HT-29 (cell line): ENCODE measurements at places on chromosomes 6 and 20.
A peak's percentile ranks its signal among the peaks of the same experiment; 100 is the strongest.

DNA sequence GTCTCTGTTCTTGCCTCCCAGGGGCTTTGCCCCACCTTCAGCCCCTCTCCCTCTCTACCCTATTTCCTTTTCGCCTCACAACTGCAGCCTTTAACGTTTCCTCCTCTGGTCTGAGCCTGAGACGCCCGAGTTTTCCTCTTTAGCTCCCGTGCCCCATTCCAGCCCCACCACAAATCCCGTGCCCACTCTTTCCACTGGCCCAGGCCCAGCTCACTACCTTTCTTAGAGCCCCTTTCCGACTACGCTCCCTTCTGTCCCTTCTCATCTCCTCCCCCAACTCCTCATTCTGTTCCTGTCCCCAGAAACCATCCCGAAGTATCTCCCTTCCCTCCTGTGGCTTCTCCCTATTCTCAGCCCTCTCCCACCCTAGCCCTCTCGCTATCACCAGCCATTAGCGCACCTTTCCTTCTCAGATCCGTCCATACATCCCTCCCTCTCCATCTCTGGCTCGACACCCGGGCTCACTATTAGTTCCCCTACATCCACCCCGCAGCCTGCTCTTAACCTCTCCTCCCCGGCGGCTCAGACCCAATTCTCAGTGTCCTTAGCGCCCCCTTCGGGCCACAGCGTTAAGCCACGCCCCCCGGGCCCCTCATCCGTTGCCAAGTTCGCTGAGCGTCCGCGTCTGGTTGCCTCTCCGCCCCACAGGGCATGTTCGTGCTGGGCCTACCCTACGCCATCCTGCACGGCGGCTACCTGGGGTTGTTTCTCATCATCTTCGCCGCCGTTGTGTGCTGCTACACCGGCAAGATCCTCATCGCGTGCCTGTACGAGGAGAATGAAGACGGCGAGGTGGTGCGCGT is 2.7 kb downstream of the SLC32A1 start:
- no peak for DNase-seq

DNA sequence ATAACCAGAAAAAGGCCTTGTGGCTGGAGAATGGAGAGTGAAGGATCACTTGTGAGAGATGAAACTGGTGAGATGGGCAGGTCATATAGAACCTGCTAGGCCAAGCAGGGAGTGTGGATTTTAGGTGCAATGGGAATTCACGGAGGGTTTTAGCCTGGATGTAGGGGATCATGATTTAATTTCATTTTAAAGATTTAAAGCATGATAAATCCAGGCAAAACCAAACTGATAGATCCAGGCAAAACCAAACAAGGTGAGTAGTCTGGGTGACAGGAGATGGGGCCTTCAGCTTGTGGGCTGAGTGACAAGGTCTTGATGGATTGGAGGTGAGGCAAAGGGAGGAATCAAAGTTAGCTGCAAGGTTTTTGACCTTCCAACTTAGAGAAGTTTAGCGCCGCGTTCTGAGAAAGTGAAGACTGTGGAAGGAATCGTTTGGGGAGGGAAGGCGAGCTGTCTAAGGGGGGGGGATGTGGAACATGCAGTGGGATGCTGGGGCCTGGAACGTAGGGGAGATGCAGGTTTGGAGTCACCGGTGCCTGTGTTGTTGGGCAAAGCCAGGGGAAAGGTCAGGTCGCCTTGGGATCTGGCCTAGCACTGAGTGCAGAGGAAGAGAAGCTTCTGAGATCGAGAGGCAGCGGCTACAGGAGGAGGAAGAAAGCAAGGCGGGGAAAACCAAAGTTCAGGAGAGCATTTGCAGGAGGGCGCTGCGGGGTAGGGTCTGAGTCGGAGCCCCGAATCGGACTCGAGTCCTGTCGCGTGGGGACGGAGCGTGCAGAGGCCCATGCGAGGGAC is 1.3 kb upstream of the PLCG1 start:
- no peak for DNase-seq

- peak; percentile 33 for DNase-seq
Measured at GRCh38 chr6:98769546-98769945, 64.8 kb upstream of the POU3F2 start.

DNA sequence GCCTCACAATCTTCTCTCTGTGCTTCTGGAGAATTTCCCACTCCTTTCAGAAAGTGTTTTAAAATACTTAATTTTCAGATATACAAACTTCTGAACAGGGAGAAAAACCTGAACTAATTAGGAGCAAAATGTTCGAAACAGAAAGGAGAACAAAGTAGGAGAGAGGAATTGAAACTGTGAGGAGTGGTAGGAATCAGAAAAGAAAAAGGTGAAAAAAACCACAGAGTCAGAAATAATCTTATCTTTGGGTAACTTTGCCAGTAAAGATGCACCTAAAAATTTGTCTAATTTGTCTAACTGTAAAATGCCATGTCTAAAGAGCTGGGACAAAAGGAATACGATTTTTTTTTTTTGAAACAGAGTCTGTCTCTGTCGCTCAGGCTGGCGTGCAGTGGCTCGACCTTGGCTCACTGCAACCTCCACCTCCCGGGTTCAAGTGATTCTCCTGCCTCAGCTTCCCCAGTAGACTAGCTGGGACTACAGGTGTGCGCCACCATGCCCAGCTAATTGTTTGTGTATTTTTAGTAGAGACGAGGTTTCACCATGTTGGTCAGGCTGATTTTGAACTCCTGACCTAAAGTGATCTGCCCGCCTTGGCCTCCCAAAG is 4.7 kb upstream of the RIPOR2 start:
- no peak for DNase-seq

DNA sequence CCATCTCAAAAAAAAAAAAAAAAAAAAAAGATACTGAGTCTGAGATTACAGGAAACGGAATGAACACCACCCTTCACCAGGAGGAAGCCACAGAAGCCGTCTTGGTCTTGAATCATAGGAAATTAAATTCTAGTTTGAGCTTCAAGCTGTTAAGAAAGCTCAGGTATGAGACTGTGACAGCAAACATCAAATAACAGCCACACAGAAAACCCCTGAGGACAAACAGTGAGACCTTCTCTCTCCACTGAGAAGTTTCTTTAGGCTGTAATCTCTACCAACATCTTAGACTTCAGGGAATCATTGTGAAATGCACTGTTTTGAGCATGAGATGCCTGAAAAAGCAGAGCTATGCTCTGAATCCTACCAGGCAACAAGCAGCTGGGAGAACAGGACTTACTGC is 30.8 kb downstream of the PDE10A start:
- DNase-seq, result no peak

GRCh38 chr6:115618256-115618655 is 442.4 kb downstream of the FRK start:
- DNase-seq, result no peak

- DNase-seq, result peak; percentile 37
Measured at GRCh38 chr6:133093956-133094355, 147.2 kb upstream of the EYA4 start.

- peak; percentile 25 for DNase-seq
Measured at GRCh38 chr20:15759594-15759993, 813.7 kb downstream of the KIF16B start.

DNA sequence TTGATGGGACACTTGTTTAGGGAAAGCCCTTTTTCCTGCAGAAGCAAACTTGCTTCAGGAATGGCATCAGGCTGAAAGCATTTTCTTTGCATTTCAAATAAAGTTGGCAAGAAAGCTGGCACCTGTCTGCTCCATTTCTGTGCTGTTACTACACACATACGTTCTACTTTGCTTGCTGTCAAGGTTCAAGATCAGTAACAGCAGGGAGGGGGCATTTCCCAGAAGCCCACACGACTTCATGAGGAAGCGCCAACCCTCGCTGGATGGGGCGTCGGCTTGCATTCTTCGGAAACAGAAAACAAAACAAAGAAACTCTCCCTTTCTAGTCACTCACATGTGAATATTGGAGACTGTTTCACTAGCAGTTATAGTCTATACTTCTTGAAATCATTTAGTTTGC is 46.4 kb downstream of the AKAP12 start:
- no peak for DNase-seq

- no peak for DNase-seq
Measured at GRCh38 chr20:22823119-22823518, 212.0 kb upstream of the SSTR4 start.

DNA sequence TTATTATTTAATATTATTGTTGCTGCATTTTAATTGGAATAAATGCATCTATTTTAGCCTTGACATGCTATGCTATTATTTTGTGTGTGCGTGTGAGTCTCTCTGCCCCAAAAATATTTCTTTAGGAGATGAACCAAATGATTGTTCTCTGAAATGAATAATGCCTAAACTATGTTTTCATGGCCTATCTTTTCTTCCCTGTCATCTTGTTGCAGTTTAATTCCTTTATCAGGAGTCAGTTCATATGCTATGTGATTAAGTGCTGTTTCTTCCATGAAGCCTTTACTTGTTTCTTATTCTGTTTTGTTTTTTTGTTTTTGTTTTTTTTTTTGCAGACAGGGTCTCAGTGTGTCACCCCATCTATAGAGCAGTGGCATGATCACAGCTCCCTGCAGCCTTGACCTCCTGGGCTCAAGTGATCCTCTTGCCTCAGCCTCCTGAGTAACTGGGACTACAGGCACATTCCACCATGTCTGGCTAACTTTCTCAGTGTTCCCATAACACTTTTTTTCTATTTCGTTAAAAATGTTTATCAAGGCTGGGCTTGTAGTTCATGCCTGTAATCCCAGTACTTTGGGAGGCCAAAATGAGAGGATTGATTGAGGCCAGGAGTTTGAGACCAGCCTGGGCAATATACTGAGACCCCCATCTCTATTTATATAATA is 25.7 kb downstream of the TPX2 start:
- DNase-seq, result no peak

- DNase-seq, result no peak
Measured at GRCh38 chr20:60512443-60512842, 554.2 kb downstream of the CDH26 start.

- DNase-seq, result no peak
Measured at GRCh38 chr20:43945391-43946205, 30.9 kb downstream of the TOX2 start.

GRCh38 chr6:36230371-36230770 is 33.8 kb downstream of the BRPF3 start:
- no peak for DNase-seq

- DNase-seq, result peak; percentile 55
Measured at GRCh38 chr20:13995841-13996240, 525 bp downstream of the MACROD2 start.

DNA sequence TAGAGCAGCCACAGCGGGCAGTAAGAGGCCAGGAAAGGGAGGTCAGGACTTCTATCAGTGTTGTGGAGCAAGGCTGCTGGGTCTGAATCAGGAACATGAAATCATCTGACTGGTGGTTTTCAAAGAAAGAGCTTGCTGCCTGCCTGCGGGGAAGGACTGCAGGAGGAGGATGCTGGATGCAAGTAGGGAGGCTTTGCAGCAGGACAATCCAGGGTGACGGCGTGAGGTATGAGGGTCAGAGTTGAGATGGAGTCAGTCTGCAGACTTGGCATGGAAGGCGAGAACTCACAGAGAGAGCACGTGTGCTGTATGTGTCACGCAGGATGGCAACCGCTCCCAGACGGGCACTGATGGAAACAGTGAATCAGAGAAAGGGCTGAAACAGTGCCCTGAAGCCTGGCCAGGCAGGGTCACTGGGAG is 59.2 kb upstream of the CD93 start:
- no peak for DNase-seq

- DNase-seq, result no peak
Measured at GRCh38 chr6:2714111-2714895, 36.4 kb downstream of the MYLK4 start.

GRCh38 chr6:106359959-106360409 is 533 bp upstream of the CRYBG1 start:
- DNase-seq, result no peak

DNA sequence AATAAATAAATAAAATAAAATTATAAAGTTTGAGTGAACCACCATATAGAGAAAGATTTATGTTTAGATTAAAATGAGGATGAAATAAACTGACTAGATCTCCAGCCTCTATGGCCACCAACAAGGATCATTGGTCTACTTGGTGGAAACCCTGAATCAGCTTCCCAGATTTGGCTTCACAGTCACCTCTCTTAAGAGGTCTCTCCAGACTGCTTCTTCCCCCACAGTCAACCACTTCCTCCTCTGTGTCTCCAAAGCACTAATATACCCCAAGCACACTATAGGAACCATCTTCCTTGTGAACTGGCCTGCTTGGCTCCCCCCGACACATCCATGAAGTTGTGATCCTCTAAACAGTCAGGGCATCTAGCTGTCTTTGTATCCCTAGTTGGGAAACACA is 529.6 kb upstream of the RNF217 start:
- no peak for DNase-seq

- no peak for DNase-seq
Measured at GRCh38 chr20:58173091-58173490, 55.4 kb downstream of the ANKRD60 start.

DNA sequence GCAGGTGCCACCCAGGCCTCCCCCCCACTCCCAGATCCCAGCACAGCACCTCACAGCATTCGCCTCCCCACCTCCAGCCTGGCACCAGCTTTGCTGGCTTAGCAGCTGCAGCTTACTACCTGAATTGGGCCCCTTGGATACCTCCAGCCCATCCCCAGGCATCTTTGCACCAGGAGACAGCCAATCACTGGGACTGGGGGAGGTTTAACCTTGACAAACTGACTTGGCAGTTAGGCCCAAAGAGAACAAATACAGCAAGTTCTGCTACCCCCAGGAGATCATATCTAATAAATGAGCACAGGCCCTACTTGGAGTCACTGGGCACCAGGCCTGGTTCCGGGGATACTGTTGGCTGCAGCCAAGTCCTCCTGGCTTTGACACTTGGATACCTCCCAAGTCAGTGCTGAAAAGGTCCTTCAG is 8.8 kb downstream of the PDRG1 start:
- no peak for DNase-seq

DNA sequence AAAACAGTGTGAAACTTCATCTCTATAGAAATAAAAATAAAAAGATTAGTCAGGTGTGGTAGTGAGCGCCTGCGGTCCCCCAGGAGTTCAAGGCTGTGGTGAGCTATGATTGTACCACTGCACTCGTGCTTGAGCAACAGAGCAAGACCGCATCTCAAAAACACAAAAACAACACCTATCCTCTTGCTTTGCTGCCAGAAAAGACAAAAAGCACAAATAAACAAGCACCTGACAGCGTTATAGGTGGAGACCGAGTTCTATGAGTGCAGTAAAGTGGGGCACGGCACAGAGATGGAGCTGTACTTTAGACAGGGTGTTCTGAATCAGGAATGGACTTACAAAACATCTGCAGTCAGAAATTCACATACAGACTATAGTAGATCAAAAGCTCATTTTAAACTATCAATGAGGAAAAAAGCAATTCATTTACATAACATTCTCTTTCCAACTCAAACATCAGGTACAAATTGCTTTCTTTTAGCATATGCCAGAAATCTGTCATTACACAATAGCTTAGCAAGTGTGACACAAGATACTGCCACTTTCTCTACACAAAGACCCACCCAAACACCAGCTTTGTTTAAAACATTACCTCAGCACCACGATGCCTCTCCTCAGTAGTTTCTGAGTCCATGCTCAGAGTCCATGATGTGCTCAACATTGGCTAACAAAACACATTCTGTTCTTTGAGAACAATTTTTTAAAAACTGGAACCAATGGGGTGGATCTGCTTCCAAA is 10.1 kb downstream of the EZR start:
- peak; percentile 28 for DNase-seq

- DNase-seq, result no peak
Measured at GRCh38 chr6:142241061-142241460, 60.7 kb upstream of the ADGRG6 start.

GRCh38 chr20:23410916-23411695 is 10.2 kb downstream of the NAPB start:
- no peak for DNase-seq

GRCh38 chr20:12977328-12978125 is 31.2 kb upstream of the SPTLC3 start:
- DNase-seq, result no peak
